Fibroblast of upper back skin (primary cell): ENCODE measurements at places on chromosomes 1 and 21.

GRCh38 chr1:1847061-1847850, 43.6 kb downstream of the GNB1 start:
- DNase-seq: no peak

- DNase-seq: peak; percentile 58
Measured at GRCh38 chr21:45138199-45139002, 64.0 kb downstream of the ADARB1 start.

DNA sequence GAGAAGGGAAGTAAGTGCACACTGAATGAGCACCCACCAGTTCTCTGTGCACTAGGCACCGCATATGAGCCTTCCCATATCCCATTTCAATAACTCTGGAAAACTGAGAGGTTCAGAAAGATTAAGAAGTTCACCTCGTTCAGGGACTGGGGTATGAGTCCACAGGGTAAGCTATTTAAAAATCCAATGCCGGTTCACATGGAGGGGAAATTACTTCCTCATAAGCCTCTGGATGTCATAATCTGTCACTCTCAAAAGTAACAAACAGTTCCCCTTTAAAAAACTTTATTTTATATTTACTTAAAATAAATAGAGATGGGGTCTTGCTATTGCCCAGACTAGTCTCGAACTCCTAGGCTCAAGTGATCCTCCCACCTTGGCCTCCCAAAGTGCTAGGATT, 1.9 kb downstream of the OR2B11 start:
- no peak for DNase-seq

DNA sequence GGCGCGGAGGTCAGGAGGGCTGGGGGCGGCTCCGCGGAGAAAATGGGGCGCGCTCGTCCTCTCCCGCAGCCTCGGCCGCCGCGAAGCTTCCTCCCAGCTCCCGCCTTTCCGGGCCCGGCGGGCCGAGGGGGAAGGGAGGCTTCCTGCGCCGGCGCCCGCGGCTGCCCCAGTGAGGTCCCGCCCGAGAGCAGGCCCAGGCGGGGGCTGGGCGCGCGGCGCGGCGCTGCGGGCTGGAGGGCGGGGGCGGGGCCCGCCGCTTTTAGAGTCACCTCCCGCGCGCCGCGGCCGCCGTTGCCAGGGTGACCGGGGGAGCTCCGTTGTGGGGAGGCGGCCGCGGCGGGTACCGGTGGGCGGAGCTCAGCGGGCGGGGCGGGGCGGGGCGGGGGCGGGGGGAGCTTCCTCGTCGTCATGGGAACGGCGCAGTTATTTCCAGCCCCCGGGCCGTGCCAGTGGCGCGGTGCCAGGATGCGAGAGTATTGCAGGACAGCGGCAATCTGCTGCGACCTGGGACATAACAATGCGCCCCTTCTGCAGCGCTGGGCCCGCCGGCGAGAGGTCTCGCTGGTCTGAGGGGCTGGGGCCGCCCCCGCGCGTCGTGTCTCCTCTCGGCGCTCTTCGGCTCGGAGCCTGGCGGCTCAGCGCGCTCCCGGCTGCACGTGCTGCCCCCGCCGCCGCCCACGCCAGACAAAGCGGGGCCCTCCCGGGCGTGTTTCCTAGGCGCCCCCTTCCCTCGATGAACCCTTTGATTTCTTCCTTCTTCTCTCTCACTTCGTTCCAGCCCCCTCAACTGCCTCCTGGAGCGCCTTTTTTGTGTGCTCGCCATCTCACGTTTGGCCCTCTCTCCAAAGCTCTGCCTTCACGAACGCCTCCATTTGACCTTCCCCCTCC, 16.9 kb downstream of the IER5 start:
- DNase-seq: peak; percentile 91

DNA sequence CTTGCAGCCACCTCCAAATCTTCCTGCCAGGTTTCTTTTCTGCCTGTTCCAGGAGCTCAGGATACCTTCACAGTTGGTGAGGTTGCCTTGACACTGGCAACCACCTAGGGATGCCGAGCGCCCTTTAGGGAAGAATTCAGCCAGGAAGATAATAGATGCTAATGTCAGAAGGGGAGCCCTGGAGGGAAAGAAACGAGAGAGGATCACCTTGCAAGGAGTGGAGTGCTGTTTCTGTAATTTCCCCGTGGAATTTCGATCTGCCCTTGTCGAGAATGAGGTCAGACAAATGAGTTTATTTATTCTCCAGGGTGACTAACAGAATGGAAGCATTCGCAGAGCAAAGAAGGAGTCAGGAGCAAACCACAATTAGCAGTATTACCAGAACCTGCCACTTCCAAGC, 315.8 kb upstream of the KAZN start:
- DNase-seq: no peak

GRCh38 chr1:210650403-210650802, 321.7 kb downstream of the HHAT start:
- DNase-seq: no peak

DNA sequence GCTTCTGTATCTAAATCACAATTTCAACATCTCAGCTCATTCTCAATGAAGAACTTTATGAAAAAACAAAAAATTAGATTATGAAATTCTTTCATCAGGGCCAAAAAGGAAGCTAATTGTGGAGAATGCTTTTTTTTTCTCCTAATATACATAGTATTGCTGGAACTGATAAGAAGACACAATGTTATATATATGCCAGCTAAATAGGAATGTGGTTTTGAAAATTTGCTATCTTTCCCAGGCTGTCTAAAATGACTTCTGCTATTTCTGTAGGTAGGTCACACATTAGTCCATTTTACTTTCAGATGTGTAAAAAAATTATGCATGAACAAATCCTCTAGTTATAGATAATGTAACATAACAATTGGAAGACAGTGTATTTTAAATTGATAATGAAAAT, 732.9 kb downstream of the RWDD3 start:
- no peak for DNase-seq

DNA sequence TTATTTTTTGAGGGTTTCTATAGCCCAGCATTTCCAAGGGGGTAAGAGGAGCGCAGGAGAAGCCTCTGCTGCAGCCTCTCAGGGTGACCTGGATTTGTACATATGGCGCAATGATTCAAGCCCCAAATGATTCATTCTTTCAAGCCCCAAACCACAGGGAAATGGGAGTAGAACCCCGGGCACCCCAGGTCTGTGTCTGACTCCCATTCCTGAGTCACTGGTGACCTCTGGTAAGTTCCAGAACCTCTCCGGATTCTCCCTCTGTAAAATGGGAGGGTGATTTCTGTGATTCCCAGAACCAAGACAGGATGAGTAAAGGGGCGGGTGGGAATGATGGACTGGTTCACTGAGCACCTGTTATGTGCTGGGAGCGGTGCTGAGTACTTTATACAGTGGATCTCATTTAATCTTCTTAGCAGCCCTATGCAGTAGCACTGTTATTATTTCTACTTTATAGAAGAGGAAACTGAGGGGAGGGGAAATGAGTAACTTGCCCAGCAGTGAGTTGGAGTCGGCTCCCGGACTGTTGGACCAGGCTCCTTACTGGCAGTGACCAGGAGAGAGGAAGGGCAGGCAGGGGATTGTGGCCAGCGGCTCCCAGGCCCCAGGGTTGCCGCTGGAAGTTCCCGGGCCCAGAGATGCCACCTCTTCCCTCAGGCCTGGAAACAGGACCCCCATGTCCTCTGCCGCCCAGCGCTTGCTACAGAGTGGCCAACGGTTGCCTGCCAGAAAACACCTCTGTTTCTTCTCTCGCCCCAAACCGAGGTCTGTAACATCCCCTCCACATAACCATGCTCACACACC, 20.3 kb upstream of the SLC26A9 start:
- DNase-seq: peak; percentile 85

DNA sequence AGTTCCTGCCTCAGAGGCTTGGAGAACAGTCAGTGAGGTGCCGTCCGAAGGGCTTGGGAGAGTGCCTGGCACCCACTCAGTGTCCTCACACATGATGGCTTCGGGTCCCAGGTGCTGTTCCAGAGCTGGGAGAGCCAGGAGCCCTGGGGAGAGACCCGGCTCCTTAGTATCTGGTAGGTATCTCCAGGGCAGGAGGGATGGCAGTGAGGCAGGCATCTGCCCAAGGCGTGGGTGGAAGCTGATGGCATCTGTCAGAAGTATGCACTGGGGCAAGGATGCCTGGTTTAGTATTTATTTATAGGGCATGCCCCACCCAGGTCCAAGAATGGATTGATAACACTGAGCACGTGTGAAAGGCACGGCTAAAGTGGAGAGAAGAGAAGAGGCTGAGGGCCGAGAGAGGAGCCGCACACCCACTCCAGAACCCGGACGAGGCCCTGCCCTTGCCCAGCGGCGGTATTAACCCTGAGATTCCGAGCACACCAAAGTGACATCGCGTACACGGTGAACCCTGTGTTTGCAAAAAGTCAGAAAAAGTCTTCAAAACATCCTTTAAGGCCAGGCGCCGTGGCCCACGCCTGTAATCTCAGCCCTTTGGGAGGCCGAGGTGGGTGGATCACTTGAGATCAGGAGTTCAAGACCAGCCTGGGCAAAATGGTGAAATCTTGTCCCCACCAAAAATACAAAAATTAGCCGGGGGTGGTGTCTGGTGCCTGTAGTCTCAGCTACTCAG, 2.4 kb downstream of the TP73 start:
- no peak for DNase-seq

GRCh38 chr1:173017792-173018191, 32.9 kb downstream of the TNFSF18 start:
- no peak for DNase-seq

DNA sequence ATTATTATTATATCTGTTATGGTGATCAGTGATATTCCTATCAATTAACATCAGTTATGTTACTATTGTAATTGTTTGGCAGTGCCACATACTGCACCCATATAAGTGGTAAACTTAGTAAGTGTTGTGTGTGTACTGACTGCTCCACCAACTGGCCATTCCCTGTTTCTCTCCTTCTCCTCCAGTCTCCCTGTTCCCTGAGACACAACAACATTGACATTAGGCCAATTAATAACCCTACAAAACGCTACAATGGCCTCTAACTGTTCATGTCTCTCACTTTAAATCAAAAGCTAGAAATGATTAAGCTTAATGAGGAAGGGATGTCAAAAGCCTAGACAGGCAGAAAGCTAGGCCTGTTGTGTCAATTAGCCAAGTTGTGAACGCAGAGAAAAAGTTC, 6.6 kb upstream of the THRAP3 start:
- peak; percentile 23 for DNase-seq

- DNase-seq: no peak
Measured at GRCh38 chr1:26404641-26405040, 6.0 kb upstream of the LIN28A start.

GRCh38 chr21:34530261-34530660, 18.3 kb upstream of the KCNE1 start:
- DNase-seq: peak; percentile 97

GRCh38 chr1:34645109-34645688, 109.6 kb upstream of the GJB5 start:
- DNase-seq: no peak
